ENCODE measurements at places on chromosomes 1 and 21.
A peak's percentile ranks its signal among the peaks of the same experiment; 100 is the strongest.

DNA sequence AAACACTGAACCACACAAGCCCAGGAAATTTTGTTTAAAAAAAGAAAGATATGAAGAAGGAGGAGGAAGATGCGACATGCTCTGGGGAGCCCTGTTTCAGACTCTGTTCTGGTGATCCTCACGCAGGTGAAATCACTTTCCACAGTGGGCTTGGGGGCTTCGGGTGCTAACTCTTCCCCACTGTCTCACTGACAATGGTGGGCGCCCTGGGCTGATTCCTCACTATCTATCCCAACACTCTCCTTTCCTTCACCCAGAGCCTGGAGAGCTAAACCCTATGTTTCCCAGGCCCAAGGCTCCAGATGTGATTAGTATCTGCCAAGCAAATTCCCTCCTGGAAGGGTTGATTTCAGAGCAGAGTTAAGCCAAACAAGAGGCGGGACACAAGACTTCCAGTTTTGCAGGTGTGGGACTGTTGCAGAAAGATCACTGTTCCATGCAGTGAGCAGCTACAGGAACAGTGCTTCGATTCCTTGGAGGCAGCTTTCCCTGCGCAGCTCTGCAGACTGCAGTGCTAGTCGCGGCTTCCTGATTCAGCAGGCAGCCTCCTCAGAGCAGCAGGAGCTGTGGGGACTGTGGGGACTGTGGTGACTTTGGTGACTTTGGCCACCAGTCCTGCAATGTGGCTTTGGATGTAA is 168.3 kb downstream of the RHOU start:
- DNase-seq = no peak

DNA sequence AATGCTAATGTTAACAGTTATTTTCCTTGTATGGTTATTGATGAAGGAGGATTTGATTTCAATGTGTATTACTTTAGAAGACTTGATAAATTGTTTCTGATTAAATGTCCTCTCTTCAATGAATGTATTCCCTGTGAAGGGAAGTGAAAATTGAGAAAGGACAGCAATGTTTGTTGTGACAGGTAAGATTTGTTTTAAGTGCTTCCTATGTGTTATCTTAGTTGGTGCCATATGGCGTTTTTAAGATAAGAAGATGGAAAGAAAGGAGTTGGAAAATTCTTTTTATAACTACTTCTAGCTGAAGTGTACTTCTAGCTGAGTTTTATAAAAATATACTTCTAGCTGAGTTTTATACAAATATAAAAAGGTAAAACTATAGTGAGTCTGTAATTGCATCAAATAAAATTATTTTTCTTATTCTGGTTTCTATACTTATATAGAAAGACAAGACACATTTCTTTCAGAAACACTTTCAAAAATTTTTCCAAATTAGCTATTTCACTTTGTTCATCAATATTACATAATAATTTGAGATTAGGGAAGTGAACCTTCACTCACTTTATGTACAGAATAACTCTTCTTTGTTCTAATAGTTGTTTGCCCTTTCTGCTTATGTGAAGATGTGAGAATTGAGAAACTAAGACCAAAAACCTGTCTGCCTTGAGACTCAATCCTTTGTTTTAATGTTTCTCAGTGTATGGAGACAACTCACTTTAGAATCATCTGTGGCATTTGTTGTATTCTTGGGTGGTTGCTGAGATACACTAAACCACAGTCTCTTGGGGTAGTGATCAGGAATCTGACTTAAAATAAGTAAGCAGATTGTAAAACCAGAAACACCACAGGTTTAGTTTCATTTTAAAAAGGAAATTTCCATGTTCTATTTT is 382.9 kb upstream of the B3GALT2 start:
- no peak for DNase-seq

DNA sequence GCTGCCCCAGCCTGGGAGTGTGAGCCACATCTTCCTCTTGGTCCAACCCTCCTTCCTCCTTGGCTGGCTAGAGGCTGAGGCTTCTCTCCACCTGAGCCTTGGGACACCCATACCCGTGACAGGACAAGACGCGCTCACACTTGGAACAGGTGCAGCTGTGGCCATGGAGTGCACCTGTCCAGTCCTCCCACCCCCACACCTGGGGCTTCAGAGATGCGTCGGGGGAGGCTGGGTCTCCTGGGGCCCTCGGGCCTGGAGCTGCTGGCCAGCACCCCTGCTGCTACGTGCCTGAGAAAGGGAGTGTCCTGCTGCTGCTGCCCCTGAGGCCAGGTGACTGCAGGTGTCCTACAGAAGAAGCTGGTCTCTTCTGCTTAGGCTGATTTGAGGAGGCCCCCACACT is 37.0 kb upstream of the TMEM52 start:
- no peak for DNase-seq

- no peak for DNase-seq
Observed at GRCh38 chr1:32876341-32877210, 5.9 kb upstream of the FNDC5 start.

DNA sequence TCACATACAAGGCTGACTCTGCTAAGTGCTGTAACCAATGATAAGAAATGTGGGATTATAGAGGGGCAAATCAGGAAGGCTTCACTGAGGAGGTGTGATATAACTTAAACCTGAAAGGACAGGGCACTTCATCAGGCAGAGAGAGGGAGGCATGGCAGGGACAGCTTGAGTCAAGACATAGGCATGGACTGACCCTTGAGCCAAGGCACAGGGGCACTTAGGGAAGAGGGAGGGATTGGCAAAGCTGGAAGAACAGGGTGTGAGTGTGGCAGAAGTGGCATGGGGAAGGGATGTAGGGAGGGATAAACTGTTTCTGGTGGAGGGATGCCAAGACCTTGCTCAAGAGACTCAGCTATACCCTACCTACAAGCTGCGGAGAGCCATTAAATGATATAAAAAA is 81.3 kb downstream of the PLXNA2 start:
- no peak for DNase-seq

- DNase-seq = peak; percentile 90
Observed at GRCh38 chr1:228212966-228213844, 5.4 kb downstream of the OBSCN start.

- DNase-seq = no peak
Observed at GRCh38 chr1:17084787-17085186, 31.0 kb upstream of the SDHB start.

- DNase-seq = no peak
Observed at GRCh38 chr1:46480959-46481646, 8.5 kb upstream of the DMBX1 start.

GRCh38 chr1:112702420-112703261 is 4.3 kb downstream of the RHOC start:
- no peak for DNase-seq

DNA sequence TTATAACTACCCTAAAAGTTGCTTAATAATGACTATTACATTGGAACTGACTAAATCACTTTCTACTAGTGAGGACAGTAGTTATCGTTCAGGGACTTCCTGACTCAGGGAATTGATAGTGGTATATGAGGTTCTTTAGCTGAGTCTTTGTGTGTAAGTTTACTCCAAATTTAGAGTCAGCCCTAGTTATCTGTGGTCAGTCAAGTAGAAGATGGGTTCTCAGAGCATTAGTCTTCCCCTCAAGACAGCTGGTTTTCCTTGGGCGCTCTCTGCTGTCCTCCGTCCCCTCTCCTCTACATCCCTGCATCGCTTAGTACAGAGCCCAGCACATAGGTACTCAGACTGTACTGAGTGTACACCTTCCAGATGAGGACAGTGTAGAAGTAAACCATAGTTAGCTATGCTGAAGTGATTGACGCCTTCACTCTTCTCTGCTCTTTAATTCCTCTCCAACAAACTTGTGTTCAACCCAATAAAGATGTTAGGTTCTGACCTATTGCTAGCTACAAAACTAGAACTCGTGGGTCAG is 116.5 kb downstream of the C1orf21 start:
- DNase-seq = no peak

DNA sequence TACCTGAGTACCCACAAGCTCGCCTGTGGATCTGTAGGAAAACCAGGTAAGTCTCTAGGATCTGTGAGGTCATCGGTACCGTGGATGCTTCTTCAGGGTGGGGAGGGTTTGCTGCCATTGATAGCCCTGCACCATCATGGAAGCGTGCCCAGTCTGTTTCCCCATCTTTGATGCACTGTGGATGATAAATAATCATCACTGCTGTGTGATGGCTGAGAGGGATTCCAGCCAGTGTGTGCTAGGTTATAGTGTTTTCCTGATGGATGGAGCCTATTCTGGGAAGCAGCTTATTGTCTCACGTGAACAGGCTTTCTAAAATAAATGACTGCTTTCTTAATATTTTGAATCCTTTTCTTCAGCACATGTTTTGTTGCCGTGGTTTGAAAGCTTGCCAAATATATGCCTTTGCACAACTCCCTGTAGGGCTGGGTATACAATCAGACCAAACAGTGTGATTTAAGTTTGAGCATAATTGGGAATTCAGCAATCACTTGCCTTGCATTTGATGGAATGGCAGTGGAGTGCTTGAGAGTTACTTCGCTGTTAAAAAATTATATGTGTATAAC is 113.8 kb downstream of the CAMTA1 start:
- DNase-seq = no peak
